Activated T-cell treated with anti-CD3 and anti-CD28 coated beads, Interleukin-2, amount 50 U/mL, for 1 hour (primary cell): ENCODE measurements at places on chromosomes 16 and 17.

- DNase-seq, result no peak
These were observed 249.1 kb downstream of the C16orf95 start for GRCh38 chr16:87067836-87068761.

GRCh38 chr17:61770043-61770442, 93.3 kb downstream of the BRIP1 start:
- DNase-seq, result no peak

GRCh38 chr16:70697594-70698170, 11.8 kb upstream of the MTSS2 start:
- DNase-seq, result no peak

- DNase-seq, result no peak
These were observed 254.6 kb downstream of the MRTFB start for GRCh38 chr16:14325502-14326401.

GRCh38 chr17:50684612-50685333, 22.9 kb downstream of the ANKRD40 start:
- DNase-seq, result no peak
